ENCODE measurements at places on chromosomes 13 and 19.

- DNase-seq = peak; percentile 91
These were observed at the start of gene PNMA8C for GRCh38 chr19:46428239-46429135. TSS of gene PNMA8C (minus strand) at chr19:46428936. CDS start at chr19:46428359, 577 bp downstream.

- no peak for DNase-seq
These were observed 99.3 kb downstream of the DOCK9 start for GRCh38 chr13:98878486-98879126.

DNA sequence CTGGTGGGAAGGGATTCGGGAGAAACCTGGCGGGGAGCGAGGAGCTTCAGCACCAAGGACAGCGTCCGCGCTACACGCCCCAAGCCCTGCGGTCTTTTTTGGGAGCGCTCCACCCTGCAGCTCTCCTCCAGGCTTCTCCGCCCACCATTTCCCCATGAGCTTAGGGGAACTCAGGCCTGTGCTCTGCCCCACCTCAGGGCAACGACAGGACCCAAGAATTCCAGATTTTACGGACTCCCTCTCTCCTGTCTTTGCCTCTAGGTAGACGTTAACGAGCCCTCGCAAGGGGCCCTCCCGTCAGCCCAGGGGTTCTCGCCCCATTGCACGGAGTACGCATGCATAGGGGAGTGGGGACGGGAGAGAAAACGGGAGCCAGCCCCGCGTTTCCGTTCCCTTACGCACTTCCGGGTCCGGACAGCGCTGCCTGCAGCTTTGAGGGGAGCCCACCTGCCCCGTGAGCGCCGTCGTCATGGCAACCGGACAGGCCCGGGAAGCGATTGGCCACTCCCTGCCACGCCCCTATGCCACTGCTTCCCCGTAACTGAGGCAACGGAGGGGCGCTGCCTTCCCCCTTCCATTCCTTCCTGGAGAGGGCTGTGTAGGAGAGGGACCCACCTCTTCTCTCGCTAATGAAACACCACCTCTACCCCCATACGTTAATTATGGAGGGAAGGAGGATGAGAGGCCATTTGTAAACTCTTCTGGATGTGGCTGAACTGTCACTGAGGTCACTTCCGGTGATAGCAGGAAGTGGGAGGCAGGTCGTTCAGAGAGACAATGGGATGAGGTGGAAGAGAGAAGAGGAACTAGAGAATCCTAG lies 20.8 kb downstream of the NOVA2 start:
- DNase-seq = peak; percentile 93

DNA sequence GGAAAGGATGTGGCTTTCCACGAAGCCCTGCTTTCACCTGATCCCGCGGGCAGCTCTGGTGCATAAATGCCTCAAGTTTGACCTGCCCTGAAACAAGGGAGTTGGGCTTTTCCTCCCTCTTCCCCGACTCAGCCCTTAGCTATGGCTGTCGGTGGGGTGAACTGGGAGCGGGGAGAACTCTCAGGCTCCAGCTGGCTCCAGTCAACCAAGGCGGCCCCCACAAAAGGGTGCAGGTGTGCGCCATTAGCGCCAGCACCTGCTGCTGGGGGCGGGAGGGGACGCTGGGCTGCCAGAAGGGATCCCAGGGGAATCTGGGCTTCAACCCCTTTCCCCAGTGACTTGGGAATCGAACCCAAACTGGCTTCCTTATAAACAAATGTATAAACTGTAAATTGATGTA lies 7.1 kb upstream of the DHRS12 start:
- no peak for DNase-seq

DNA sequence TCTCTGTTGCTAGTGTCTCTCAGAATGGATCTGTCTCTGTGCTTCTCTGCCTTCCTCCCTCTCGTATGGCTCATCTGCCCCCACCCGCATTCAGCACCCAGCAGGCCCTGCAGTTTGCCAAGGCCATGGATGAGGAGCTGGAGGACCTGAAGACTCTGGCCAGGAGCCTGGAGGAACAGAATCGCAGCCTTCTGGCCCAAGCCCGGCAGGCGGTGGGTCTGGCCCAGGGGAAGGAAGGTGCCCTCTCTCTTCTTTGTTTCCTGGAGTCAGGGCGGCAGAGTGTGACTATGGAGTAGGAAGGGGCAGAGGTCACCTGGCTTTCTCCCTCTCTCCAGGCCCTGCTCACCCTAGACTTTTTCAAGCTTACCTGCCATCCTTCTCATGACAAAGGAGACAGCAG lies 10.9 kb downstream of the KASH5 start:
- no peak for DNase-seq

DNA sequence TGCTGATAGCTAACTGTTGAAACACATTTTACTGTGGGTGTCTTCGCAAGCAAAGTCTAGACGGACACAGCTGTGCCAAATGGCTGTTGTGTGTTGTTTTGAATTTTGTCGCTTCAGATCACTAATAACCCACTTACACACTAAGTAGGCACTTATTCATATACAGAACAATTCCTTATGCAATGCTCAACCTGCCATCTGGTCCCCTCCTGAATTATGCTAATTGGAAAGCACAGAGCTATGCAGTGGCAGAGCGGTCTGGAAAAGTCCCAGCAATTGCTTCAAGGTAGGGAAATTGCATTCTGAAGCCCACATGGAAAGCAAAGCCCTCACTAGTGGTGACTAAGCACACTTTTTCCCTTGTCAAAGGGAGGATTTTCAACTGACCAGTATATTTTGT lies 69.9 kb downstream of the C13orf42 start:
- DNase-seq = no peak

- no peak for DNase-seq
These were observed 5.6 kb downstream of the PIAS4 start for GRCh38 chr19:4012975-4013634.

DNA sequence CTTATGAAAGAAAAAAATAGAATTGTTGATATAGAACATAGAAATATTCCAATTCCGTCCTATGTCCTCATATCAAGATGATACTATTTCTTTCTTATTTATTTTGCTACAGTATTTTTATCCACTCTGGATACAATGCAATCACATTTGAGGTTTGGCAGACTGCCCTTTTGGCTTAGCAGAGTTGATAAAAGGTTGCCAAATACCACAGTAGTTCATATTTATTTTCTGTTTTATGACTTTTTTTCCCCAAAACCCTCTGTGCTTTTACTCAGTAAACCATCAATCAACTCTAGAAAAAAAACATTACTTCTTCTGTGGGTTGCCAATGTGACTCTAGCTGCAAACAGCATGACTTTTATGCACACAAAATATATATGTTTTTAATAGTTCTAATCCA lies 424.5 kb downstream of the PCDH9 start:
- no peak for DNase-seq

GRCh38 chr13:48562296-48563066 lies 29.6 kb upstream of the RCBTB2 start:
- DNase-seq = no peak

- DNase-seq = no peak
These were observed 787.9 kb upstream of the KLHL1 start for GRCh38 chr13:70896136-70896535.

- no peak for DNase-seq
These were observed 62.6 kb downstream of the MYH14 start for GRCh38 chr19:50266041-50266440.

Measured in NCI-H1930 (cell line).